ENCODE measurements at places on chromosomes 3 and 15.

DNA sequence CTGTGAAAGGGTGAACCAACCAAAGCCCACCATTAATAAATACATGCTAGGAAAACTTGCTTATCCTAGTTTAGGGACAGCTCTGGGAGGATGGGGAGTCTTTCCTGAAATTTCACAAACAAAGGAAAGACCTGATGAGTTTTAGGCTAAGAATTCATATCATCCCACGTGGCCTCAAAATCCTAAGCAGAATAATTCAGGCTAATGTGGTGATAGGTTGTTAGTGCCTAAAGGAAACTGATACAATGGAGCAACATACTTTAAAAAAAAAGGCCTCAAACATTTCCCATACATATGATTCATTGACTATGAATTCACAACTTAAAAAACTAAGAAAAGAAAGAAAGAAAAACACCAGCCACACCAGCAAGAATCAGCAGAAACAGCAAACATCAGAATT, 126.9 kb upstream of the CNTN4 start:
- DNase-seq = no peak

- DNase-seq = no peak
Measured at GRCh38 chr15:52695154-52695553, 16.0 kb upstream of the ATOSA start.

- DNase-seq = no peak
Measured at GRCh38 chr3:129687586-129688125, 81.2 kb upstream of the PLXND1 start.

DNA sequence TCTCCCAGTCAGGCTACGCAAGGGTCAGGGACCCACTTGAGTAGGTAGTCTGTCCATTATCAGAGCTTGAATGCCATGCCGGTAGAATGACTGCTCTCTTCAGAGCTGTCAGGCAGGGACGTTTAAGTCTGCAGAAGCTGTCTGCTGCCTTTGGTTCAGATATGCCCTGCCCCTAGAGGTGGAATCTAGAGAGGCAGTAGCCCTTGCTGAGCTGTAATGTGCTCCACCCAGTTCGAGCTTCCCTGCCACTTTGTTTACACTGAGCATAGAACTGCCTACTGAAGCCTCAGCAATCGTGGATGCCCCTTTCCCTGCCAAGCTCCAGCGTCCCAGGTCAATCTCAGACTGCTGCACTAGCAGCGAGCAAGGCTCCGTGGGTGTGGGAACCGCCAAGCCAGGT, 57.5 kb upstream of the SETMAR start:
- DNase-seq = no peak

DNA sequence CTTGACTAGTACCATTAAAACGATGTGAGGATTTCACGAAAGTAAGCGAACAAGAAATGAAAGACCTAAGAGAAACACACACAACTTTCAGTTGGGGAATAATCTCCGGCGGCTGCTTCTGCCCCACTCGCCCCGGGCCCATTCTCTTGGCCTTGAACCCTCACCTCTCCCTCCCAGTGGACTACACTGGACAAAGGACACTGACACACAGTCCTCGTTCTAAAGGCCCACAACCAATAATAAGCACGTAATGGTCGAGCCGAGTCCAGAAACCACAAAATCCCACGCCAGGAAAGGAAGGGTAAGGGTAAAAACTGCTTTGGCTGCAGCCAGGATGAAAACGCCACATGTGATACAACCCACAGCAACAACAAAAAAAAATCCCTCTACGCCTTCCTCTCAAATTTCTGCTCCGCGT, 469 bp downstream of the ZNF770 start:
- DNase-seq = no peak

- no peak for DNase-seq
Measured at GRCh38 chr3:194933465-194933864, 247.8 kb downstream of the FAM43A start.

DNA sequence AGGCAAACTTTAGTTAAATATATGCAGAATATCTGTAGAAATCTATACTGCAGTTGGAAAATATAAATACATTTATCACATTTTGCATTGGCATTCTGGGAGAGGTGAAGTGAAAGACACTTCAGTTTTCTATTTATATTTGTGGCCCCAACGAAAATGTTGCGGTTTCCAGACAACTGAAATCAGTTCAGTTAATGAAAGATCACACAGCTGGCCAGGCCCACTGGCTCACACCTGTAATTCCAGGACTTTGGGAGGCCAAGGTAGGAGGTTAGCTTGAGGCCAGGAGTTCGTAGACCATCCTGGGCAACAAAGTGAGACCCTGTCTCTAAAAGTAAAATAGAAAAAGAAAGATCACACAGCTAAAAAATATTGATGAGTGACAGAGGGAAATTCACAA, 11.9 kb upstream of the CLASP2 start:
- no peak for DNase-seq

DNA sequence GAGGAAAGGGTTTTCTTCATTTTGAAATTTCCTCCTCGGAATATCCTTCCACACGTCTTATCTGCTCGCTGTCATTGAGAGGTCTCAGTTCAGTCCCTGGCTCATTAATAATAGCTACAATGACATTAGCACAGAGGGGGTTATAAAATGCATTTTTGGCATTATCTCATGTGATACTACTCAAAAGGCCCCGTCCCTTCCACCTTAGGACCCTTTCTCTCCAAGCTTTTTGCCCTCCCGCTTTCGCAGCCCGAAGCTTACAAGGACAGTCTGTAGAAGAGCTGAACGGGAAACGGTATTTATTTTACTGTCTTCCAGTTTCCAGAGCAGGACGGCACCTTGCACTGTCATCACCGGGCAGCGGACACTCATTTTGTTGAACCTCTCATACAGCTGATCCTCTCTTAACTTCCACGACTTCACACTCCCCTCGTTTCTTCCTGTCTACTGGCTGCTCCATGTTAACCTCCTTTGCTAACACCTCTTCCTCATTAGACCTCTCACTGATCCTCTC, 5.6 kb upstream of the PLEKHO2 start:
- DNase-seq = no peak

- no peak for DNase-seq
Measured at GRCh38 chr15:54540721-54541120, 562.5 kb downstream of the UNC13C start.

DNA sequence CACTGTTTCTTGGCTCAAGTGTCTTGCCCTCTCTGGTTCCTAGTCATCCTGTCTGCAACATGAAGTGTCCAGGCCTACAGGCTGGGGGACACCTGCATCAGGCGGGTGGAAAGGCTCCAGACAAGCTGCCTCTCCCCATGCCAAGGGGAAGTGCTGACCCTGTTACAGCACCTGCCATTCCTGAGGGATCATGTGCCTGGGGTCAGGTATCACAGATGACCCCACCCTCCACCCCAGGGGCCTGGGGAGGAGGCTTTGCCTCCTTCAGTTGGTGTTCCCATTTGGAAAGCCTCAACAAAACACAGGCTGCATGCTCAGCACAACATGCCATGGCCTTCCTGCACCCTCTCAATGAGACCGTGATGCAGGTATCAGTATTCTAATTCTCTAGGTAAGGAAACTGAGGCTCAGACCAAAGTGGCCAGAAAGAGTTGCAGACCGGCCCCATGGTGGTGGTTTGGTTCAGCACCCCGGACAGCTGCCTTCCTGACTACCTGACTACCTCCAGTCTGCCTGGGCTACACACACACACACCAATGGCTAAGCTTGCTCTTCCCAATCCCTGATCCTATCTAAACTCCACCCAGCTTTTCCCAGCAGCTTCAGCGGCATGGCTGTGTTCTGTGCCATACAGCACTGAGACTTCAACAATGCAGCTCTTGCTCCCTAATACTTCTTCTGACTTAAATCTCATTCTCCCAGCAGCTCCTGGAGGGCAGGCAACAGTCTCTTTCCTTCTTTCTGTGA, 69.7 kb upstream of the LINGO1 start:
- DNase-seq = no peak

DNA sequence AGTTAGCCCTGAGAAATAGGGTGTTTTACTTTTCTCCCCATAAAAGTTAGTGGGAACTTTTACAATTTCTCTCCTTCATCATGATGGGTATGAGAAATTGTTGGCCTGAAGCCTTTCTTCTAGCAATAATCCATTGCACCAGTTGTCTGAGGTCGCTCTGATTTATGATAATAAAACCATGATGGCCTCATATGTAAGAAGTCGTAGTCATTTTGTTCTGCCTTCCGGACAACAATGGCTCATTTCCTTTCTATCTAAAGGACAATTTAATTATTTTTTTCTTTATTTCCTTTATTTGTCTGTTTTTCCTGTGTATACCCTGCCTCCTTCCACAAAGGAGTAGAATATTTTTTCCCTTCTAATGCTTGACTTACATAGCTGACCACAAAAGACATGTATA, 31.6 kb upstream of the GNB4 start:
- DNase-seq = no peak

DNA sequence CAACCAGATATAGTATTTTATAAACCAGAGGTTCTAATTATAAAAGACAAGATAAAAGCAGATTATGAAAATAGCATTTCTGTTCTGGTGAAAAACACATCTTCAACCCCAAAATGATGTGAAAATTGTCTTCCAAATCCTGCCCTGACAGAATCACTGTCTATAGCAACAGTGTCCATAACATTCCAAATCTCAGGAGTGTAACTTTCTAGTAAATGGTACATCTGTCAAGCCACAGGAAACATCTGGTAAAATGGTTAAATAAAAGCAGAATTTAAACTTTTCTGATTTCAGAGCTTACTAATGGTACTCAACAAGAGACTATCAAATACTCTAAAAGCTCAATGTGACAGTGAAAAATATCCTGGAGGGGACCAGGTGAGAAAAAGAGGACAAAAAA, 60.5 kb downstream of the VGLL4 start:
- DNase-seq = no peak

- no peak for DNase-seq
Measured at GRCh38 chr15:71153823-71154524, 38.7 kb downstream of the THSD4 start.

DNA sequence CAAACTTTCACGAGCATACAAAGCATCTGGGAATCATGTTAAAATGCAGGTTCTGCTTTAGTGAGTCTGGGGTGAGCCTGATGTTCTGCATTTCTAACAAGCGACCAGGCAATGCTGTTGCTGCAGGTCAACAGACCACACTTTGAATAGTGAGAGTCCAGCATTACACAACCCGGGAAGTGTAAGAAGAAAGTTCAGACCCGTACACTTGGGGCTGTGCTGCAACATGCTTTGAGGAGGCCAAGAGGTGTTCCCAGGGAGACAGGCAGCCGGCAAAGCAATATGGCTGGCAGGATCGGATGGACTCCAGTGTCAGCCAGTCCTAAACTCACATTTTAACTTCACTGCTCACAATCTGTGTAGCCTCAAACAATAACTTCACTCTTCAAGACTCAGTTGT, 134.2 kb downstream of the LIPC start:
- DNase-seq = no peak

DNA sequence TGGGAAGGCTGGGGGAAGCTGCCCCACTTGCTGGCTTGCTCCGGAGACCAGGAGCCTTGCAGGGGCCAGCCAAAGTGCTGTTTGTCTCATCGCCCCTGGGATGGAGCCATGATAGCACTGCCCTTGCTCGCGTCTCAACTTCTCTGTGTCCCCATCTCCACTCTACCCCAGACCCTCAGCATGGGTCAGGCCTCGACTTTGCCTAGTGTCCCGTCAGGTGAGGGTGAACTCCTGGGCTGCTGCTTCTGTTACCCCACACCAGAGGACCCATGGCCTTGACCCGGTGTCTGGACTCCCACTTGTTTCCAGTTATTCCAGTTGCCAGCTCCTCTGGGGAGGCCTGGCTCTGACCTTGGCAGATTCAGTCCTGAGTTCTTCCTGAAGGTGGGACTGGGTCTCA, 36.5 kb upstream of the DUSP7 start:
- DNase-seq = no peak

GRCh38 chr3:50454481-50455070, 48.9 kb downstream of the CACNA2D2 start:
- no peak for DNase-seq

- no peak for DNase-seq
Measured at GRCh38 chr3:79005084-79005483, 762.7 kb downstream of the ROBO1 start.

DNA sequence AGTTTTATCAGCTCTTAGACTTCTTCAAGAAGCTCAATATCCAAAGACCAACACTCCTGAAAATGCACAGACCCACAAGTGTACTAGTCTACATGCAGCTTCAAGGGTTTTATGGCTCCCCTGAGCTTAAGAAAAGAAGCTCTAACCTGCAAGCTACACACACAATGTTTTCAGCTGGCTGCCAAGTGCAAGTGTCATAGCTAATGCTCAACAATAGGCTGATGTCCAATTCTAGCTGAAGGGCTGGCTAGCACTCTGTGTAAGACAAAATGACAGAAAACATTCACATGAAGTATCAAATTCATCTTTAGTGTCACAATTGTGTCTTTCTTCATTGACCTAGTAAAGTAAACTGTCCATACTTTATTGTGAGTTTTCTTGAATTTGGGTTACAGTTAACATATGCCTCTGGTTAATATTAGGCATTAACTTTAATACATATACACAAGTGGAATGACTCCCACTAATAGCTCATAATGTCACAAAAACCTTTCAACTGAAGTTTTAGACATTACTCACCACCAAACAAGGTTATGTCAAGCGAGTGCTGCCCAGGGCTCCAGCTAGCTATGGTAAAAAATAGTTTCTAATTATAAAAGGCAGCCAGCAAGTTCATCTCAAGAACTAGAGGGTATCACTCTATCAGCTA, 15.1 kb downstream of the ABI3BP start:
- DNase-seq = no peak

- DNase-seq = no peak
Measured at GRCh38 chr3:148914936-148915690, 50.0 kb downstream of the CPA3 start.

DNA sequence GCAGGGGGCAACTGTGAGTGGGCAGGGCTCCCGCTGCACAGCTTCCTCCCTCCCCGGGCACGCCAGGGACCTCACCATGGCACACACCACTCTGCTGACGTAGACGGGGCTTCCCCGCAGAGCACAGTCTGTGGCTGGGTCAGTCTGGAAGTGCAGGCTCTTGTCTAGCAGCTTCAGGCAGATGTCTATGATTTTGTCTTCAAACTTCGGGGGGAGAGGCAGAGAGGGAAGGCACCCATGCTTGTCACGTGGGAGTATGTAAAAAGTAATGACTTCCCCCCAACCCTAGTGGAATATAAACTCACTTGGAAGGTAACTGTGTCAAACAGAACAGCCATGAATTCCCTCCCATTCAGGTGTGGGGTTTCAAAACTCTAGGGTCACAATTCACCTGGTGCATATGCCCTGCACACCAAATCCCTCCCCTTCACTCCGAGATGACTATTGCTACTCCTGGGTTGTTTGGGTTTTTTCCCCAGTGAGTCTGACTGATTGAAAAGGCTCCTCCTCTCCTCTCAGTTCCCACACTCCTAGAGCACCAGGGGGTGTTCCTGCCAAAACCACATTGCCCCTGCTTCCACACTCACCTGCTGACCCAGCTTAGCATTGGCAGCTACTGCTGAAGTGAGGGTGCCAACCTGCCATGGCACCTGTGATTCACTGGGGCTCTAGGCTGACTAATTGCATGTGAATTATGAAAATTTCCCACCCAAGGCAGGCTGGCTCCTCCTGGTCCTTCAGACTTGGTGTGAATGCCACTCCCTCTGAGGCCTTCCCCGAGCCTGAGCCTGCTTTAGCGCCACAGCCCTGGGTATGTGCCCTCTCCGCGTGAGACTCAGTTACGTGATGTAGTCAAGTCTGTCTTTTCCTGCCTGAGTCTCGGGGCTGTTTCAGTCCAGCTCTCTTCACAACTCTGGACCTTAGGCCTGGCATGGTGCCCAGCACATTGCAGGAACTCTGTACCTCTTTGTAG, 13.0 kb downstream of the TGM5 start:
- no peak for DNase-seq
